ENCODE measurements at places on chromosomes 11 and 22.

GRCh38 chr11:4134806-4135205 is 40.2 kb downstream of the RRM1 start:
- no peak for DNase-seq

DNA sequence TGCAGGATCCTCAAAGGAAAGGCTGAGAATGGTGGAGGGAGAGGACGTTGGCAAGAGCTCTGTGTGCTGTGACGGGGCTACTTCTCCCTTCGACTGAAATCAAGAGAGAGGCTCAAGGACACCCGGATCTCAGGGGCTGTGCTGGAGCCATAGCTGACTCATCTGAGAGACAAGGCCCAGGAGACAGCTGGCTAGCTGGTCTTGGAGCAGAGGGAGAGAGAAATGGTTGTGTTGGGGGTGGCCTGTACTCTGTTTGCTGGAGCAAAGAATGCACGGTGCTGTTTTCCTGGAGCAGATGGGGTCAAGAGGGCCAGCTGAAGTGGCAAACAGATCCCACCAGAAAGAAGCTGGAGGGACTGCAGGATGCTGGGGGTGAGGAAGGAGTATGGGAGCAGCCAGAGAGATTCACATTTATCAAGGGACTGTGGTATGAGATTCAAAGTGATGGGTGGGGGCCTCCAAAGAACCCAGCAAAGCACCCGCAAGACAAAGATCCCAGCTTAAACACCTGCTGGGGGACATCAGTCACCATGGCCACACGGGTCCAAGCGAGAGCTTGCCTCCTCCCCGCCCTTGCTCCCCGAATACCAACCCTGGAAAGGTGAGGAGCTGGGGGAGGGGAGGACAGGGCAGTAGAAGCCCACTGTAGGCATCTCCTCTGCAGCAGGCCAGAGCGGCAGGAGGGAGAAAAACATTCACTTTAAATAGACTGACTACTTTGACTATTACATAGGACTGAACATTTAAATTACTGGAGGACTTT is 40.8 kb downstream of the MAP6 start:
- DNase-seq: no peak

GRCh38 chr11:2265396-2265795 is 5.0 kb downstream of the ASCL2 start:
- no peak for DNase-seq

DNA sequence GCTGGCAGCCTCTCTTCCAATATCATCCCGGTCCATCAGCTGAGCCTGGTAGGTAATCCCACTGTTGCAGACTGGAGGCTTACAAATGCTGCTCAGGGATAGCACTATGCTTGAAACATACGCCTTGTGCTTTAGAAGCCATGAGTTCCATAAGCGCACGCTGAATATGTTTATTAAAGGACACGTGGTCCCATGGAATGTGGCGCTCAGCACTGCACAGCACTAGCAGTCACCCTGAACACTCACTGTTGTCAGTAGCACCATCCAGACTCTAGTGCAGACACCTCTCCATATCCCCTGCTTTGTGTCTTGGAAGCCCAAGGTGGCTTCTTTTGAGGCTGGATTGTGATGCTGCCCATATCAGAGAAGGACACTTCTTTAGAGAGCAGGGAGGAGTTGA is 120.9 kb downstream of the MAML2 start:
- DNase-seq: no peak

- no peak for DNase-seq
Measured at GRCh38 chr22:43985532-43985931, 30.3 kb downstream of the SAMM50 start.

DNA sequence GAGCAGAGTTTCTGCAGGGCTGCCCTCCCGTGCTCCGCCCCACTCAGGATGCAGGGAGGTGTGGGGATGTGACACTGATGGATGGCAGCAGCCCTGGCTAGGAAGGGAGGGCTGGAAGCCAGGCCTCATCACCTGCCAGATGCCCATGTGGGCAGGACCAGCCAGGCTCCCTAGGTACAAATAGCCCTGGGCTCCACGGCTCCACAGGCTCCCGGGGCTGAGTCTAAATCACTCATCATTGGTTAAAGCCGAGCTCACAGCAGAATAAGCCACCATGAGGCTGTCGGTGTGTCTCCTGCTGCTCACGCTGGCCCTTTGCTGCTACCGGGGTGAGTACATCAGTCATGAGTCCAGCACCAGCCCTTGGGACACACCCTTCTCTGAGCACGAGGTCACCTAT is at the start of gene SCGB1D1:
Gene SCGB1D1, plus strand, starts transcription at position 206 of the 400 bp plus-strand sequence. Its CDS starts 69 bp downstream, at position 275.
- DNase-seq: no peak

- DNase-seq: no peak
Measured at GRCh38 chr11:134761386-134761785, 349.3 kb upstream of the B3GAT1 start.

DNA sequence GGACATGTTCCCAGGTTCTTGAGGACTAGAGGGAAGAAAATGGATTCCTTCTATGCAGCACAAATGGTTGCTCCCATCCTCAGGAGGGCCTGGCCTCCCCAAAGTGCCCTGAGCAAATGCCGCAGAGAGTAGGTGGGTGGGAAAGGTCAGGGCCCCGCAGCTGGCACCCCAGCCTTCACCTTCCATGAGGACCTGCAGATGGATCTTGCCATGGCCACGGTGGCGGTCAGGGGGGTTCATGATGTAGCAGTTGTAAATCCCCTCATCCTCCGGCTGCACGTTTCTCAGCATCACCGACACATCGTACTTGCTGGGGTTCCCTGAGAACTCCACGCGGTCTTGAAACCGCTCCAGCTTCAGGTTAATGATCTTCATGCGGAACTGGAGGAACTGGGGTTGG is 8.5 kb downstream of the SCN2B start:
- DNase-seq: no peak
